ENCODE measurements at places on chromosomes 7 and 10.

- no peak for DNase-seq
Measured at GRCh38 chr10:49837685-49838084, 75.6 kb upstream of the OGDHL start.

DNA sequence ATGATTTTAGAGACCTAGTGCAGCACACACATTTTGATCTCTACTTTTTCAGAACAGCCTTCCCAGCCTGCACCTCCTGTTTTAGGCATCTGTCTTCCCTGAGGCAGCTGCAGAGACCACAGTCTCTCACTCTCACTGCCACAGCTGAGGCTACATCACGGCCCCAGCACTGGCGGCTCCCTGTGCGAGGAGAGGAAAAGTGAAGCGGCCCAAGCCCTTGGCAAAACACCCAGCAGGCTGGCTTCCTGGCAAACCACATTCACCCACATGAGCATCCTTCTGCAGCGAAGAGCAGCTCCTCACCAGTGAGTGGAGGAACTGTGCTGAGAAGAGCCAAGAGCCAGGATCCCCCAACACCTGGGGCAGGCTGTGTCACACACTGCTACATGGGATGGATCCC, 14.0 kb downstream of the HUS1 start:
- DNase-seq: no peak

DNA sequence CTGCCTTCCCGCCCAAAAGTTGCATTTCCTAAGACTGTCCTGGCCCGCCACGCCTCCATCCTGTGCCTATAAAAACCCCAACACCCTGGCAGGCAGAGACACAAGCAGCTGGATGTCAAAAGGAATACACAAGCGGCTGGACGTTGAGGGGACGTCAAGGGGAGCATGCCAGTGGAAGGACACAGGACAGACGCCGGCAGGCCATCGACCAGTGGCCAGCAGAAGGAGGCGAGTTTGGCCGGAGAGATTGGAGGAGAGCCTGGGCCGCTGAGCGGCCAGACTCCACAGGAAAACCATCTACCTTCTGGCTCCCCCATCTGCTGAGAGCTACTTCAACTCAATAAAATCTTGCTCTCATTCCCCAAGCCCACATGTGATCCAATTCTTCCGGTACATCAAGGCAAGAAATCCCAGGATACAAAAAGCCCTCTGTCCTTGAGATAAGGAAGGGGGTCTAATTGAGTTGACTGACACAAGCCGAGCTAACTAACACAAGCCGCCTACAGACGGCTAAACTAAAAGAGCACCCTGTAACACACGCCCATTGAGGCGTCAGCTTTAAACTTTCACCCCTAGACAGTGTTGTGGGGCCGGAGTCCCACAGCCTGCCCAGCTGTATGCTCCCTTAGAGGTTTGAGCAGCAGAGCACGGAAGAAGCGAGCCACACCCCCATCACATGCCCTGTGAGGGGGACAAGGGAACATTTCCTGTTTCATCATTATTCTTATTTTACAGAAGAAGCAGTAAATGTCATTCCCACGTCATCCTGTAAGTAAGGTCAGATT, 150.3 kb upstream of the PHYHIPL start:
- no peak for DNase-seq

DNA sequence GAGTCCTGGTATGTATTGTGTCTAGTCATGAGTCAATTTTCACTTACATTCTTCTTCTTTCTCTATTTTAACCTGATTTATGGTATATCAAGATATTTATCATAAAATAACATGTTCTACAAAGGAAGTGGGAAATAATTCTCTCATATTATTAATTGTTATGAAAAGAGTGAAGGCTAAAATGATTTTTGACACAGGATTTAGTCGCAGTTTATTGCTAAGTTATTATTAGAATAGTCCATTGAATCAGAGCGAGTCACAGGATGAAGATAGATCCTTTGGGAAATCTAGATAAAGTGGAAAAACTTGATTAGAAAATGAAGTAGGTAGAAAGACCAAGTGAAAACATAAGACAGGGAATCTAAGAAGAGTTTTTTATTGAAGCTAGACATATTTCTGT, 184.3 kb upstream of the DGKB start:
- no peak for DNase-seq

DNA sequence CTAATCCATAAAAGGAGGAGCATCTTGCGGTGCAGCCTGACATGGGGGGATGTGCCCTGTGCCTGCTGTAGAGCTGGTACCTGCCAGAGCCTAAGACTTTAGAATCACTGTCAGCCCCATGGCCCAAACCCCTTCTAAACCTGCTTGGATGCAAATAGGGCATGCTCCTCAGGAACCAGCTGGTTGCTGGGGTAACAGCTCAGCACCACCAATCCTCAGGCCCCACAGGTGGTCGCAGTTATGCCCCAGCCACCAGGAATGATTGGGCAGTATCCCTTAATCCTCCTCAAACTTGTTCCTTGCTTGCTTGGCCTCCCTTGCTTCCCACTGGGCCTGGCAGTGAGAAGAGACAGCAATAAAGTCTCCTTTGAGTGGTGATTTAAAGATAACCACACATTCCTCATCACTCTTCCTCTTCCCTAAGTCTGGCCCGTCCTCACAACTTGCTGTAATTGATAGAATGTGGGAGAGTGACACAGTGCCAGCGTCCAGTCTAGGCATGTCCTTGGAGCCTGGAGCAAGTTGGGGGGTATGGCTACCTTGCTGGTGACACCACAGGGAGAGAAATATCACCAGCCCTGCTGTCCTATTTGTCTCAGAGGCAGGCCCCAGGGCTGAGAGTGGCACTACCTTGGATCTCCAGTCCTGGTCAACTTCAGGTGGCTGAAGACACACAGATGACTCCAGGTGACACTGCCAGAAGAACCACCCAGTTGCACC, 43.0 kb downstream of the VSTM4 start:
- no peak for DNase-seq

GRCh38 chr7:82985144-82985802, 177.4 kb downstream of the PCLO start:
- no peak for DNase-seq

DNA sequence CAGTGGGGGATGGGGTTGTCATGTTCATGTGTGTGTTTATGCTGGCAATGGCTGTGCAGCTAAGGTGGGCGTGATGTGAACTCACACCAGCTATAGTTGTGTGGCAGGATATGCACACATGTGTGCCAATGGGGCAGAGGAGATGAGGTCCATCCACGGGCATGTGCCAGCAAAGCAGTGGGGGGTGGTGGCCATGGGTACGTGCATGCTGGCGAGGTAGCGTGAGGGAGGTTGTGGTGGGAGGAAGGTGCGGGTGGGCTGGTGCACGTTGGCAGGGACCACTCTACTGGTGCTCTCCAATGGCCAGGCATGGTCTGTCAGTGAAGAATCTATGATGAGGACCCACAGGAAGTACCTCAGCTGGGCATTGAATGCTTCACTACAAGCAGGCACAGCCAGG, 567.5 kb upstream of the SORCS1 start:
- DNase-seq: no peak

DNA sequence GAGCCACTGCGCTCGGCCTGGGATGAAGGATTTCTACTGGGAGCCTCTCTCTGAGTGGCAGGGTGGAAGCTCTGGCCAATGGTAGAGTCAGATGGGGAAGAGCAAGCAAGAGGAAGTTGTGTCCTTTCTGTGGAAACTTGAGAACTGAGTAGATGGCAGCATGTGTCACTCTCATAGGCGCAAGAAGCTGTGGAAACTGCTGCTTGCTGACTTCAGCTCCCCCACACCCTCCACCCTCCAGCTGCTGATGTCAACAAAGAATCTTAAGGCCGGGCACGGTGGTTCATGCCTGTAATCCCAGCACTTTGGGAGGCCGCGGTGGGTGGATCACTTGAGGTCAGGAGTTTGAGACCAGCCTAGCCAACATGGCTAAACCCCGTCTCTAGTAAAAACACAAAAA, 39.8 kb upstream of the SRGN start:
- DNase-seq: peak; percentile 40

Data from CD4-positive, alpha-beta T cell treated with Interleukin-4 for 4 hours (primary cell).